Neural crest cell (in vitro differentiated cells): ENCODE measurements at places on chromosomes 3 and 15. TPM values are rescaled to one million over a fixed set of nuclear protein-coding genes. Genes with fewer than 3 reads are reported as not detected.

GRCh38 chr3:120357807-120358206 is 8.7 kb upstream of the LRRC58 start:
- DNase-seq: no peak

- no peak for DNase-seq
Measured at GRCh38 chr15:35987056-35987455, 441.1 kb upstream of the DPH6 start.

DNA sequence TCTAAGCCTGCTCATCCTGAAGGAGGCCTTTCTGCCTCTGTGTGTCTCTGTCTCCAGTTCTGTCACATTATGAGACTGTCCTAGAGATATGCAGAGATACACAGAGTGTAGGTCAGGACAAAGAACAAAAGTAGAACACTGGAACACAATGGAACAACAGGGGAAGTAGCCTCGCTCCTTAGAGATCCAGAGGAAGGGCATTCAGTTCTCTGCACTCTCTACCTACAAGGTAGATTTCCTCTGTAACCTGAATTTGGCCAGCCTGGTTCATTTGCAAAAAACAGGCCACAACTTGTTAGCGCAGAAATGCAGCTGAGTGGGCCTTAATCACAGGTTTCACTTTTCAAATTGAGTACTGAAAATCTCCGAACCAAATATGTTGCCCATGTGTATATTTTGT is 19.4 kb downstream of the NEK10 start:
- DNase-seq: no peak

DNA sequence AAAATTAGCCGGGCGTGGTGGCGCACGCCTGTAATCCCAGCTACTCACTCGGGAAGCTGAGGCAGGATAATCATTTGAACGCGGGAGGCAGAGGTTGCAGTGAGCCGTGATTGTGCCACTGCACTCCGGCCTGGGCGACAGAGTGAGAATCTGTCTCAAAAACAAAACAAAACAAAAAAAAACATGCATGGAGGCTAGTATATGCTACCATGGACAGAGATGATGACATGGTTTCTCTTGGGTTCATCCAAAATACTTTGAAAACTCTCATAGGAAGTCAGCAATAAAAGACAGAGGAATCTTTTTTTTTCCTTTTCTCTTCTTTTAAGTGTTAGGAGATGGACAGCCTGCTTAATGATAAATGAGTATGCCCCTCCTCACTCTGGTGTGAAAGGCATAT is 137.7 kb upstream of the MB21D2 start:
- no peak for DNase-seq

The UBAP1L gene
- total RNA-seq: 3.6 and 4.5 TPM in 2 replicates
